ENCODE measurements at places on chromosomes 6 and 20. TPM values are rescaled to one million over a fixed set of nuclear protein-coding genes. Genes with fewer than 3 reads are reported as not detected.

DNA sequence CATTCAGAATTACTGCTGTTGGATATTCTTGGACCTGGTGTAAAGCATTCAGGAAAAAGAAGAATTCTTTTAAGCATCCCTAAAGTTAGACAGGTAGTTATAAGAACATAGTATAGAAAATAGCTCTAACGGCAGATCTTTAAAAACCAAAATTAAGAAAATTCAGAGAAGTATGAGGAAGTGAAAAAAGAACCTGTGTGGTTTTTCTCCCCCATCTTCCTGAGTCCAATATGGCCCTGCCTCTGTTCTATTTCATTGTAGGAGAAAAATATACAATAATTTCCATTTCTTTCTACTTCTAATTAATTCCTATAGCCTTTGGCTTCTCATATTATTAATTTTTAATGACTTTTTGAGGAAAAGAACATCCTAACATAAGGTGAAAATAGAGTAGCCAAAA lies 47.1 kb downstream of the FHL5 start:
- H3K27ac ChIP-seq, result no peak overlapping the region
- no peaks in the 10 kb centered on the region for H3K4me1 ChIP-seq
- no peak overlapping the region for H3K4me3 ChIP-seq

Gene ZKSCAN4
- 5.0 TPM for total RNA-seq

DNA sequence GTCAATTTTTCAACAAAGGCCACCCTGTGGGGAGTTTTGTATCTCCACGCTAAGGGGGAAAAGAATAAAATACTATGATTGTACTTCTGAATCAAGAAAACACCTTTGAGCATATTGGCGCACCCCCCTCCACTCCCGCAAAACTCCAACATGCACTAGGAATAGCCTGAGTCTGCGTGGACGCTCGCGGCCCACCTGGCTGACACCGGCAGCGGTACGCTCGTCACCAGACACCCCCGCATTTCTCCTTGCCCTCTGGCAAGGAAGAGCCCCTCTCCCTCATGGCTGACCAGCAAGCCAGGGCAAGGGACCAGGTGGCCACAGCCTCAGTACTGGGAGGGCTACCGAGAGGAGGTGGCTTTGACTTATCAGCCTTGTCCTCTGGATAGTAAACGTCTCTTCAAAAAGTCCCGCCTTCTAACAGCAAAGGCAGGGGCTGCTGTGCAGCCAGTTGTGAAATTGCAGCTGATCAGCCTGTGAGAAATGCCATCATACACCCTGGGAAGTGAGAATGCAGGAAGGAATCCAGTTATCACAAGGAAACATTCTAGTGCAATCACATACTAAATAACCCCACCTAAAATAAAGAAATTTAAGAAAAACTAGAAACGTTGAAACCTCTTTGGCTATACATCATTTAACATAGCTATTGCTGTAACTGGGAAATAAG lies 84.2 kb downstream of the HUS1B start:
- no peaks in the 10 kb centered on the region for H3K27me3 ChIP-seq
- no peak overlapping the region for H3K4me3 ChIP-seq
- DNase-seq, result no peak
- H3K27ac ChIP-seq, result no peak overlapping the region
- H3K4me1 ChIP-seq, result peaks cover 4% of the 10 kb centered on the region

GRCh38 chr6:1075880-1076279 lies 236.0 kb upstream of the FOXQ1 start:
- no peak overlapping the region for H3K4me3 ChIP-seq
- no peaks in the 10 kb centered on the region for H3K36me3 ChIP-seq
- no peak for DNase-seq
- no peak overlapping the region for H3K27ac ChIP-seq

DNA sequence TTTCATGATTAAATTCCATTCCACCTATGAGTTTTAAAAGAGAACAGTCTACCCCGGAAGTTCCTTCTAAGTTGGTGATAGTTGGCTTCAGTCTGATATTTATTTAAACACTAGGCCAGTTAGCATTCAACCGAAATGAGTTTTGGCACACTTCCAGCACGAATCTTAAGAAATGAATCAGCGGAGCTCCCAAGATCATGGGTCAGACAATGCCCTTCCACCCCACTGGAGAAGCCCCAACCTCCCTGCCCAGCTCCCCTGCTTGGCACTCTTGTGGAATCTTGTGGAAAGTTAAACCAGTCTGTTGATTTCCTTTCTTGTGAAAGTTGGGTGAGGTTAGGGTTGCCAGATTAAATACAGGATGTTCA lies 64.3 kb downstream of the MKKS start:
- H3K27ac ChIP-seq, result no peak overlapping the region
- peaks cover 27% of the 10 kb centered on the region for H3K27me3 ChIP-seq
- H3K4me3 ChIP-seq, result no peak overlapping the region

DNA sequence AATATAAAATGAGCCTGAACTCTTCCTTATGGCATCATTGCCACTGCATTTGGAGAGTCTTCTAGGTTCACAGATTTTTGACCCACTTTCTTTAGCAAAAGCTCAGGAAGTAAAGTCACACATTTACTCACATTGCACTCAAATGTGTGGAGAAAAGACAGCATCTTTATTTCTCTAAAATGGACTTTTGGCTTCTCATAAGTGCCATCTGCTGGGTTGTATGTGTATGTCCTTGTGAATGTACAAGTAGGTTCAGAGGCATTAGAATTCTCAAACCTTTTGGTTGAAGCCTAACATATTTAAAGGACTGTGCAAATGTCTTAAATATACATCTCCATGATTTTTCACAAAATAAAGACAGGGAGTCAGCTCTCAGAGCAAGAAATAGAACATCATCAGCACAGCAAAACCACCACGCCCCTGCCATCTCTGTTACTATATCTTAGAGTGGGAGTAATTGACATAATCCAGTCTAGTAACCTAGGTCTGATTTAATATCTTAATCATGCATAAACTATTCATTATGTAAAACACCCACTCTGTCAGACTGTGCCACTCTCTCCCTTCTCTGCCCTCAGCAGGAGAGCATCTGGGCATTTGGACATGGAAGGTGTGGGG lies 42.2 kb upstream of the SPTLC3 start:
- H3K4me1 ChIP-seq, result peaks cover 4% of the 10 kb centered on the region
- no peak overlapping the region for H3K4me3 ChIP-seq
- no peaks in the 10 kb centered on the region for H3K27me3 ChIP-seq
- H3K27ac ChIP-seq, result no peak overlapping the region

DNA sequence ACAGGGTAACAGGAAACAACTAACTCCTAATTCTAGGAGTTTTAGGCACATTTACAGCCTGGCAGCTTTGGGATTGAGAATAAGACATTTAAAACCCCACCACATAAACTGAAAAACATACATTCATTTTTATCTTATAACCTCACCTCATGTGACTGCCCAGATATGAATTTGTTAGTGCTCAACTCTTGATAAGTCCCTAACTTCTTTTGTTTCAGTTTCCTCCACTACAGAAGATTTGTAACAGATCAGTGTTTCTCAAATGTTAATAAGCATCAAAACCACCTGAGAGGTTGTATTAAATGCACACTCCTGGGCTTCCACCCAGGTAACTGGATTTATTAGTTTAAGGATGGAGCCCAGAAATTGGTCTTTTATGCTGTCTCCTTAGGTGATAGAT lies 190.1 kb upstream of the ARID1B start:
- H3K27ac ChIP-seq, result no peak overlapping the region
- H3K4me3 ChIP-seq, result no peak overlapping the region
- H3K36me3 ChIP-seq, result no peaks in the 10 kb centered on the region

DNA sequence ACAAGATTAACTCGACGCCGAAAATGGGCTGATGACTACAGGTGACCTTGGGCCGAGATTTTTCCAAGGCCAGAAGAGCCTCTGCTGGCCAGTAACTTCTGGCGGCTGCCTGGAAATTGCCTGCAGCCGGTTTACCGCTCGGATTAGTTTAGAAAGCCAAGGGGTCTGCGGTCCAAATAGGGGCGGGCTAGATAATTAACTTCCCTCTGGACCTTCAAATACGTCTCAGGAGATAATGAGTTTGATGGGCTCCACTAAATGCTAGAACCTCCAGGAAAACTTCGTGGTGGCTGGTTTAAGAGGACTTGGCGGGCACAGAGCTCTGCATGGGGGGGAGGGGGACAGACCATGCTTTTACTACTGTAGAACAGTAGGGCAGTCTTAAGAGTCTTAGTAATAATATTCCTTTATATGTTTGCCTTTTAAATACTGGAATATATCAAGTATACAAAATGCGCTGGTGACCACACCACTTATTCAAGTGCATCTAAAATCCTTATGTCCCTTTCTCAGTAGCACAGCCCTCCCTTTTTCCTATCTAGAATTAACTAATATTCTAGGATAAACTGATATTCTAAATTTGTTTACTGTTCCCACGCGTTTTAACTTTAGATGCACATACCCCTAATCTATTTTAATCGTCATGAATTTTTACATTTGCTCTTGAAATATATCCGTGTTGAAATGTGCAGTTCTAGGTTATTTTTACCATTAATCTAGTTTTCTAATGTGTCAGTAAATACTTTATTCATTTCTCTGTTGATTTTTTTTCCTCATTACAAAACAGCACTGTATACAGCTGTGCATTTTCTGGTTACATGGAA lies 107.5 kb upstream of the PRSS16 start:
- H3K36me3 ChIP-seq, result peaks cover 15% of the 10 kb centered on the region
- H3K4me1 ChIP-seq, result peaks cover 50% of the 10 kb centered on the region
- DNase-seq, result peak; percentile 22
- no peaks in the 10 kb centered on the region for H3K27me3 ChIP-seq
- peak overlapping the region; percentile 94 for H3K4me3 ChIP-seq

DNA sequence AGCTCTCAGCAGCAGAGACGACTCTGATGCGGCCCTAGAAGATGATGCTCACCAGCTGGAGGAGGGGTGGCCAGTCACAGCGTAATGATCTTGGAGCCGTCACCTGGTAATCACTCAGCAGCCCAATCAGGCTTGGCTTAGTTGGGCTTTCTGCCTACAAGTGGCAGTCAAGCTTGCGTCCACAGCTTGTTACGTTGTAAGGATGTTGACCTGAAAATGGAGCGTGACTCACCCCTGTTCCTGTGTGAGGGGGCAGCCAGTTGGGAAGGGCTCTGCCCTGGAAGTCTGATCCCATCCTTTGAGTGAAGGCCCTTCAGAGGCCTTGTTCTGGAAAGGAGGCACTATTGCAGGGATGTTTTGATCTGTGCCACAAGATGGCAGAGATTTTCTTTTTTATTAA lies 49.8 kb downstream of the SPATA2 start:
- DNase-seq, result no peak
- H3K27ac ChIP-seq, result no peak overlapping the region
- peaks cover 3% of the 10 kb centered on the region for H3K36me3 ChIP-seq
- H3K4me1 ChIP-seq, result peaks cover 3% of the 10 kb centered on the region

- no peak overlapping the region for H3K27ac ChIP-seq
- no peak overlapping the region for H3K4me3 ChIP-seq
- H3K4me1 ChIP-seq, result no peaks in the 10 kb centered on the region
- DNase-seq, result no peak
Observed at GRCh38 chr6:113287396-113287795, 569.7 kb upstream of the MARCKS start.

DNA sequence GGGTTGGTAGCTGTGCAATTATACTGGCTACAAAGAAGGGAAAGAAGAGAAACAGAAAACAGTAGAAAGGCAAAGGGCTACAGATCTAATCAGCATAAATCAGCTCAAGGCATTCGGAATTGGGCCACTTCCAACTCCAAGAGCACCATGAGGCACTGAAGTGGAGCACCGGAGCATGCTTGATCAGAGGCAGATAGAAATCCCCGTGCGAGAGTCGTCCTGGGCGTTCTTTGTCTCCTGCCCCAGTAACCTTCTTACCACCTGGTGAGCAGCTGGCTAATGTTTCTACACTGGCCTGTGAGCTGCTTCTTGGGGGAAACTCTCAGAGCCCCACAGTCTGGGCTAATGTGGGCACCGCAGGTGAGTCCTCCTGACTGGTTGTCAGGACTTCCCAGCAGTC lies 16.7 kb downstream of the NEDD9 start:
- H3K36me3 ChIP-seq, result peaks cover 44% of the 10 kb centered on the region
- no peak overlapping the region for H3K4me3 ChIP-seq
- H3K4me1 ChIP-seq, result peaks cover 20% of the 10 kb centered on the region
- no peak for DNase-seq
